ENCODE measurements at places on chromosomes 2 and 18. TPM values are rescaled to one million over a fixed set of nuclear protein-coding genes. Genes with fewer than 3 reads are reported as not detected.
A peak's percentile ranks its signal among the peaks of the same experiment; 100 is the strongest.

GRCh38 chr2:21866316-21866715 is 742.5 kb downstream of the TDRD15 start:
- DNase-seq = no peak

CYS1 gene
- total RNA-seq = 2.0 TPM

- DNase-seq = no peak
Measured at GRCh38 chr2:55917117-55917516, 6.5 kb downstream of the EFEMP1 start.

IL37 gene
- not detected for total RNA-seq

DNA sequence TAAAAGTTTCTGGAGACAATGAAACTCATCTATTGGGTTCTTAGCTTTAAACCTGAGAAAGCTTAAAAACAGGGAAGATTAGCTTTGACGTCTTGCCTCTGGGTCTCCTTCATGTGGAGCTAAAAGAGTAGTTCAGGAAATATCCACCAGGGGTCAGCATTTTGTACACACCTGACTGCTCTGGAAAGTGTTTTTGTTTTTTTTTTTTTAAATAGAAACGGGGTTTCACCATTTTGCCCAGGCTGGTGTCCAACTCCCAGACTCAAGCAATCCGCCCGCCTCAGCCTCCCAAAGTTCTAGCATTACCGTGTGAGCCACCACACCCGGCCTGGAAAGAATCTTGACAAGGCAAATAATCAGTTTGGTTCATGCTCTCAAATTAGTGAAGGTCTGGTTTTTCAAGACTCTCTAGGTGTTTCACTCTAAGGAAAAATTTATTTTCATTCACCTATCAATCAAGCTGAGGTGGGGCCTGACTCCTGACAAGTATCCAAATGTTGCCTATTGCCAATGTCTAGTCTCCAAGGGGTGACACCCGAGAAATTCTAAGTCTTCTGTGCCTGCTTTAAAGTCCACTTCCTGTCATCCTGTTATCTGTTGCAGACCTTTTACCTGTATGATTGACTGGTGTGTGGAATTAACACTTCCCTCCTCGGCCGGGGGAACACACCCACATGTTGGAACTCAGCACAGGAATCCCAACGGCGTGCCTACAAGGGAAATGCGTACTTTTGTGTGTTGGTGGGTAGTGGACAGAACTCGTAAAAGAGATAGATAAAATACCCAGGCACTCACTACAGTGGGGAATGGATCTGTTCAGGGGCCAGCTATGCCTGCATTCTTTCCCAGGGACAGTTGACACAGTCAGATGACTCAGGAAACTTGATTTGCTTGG is 11.3 kb downstream of the IL1RN start:
- DNase-seq = peak; percentile 60

IL1RN gene
- total RNA-seq = 0.44 TPM

DNA sequence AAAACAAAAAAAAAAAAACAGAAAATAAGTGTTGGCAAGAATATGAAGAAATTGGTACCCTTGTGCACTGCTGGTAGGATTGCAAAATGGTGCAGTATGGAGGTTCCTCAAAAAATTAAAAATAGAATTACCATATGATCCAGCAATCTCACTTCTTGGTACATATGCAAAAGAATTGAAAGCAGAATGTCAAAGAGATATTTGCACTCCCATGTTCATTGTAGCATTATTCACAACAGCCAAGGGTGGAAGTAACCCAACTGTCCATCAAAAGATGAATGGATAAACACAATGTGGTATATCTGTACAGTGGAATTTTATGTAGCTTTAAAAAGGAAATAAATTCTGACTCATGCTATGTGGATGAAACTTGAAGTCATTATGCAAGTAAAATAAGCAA is 72.8 kb upstream of the POU3F3 start:
- no peak for DNase-seq

DNA sequence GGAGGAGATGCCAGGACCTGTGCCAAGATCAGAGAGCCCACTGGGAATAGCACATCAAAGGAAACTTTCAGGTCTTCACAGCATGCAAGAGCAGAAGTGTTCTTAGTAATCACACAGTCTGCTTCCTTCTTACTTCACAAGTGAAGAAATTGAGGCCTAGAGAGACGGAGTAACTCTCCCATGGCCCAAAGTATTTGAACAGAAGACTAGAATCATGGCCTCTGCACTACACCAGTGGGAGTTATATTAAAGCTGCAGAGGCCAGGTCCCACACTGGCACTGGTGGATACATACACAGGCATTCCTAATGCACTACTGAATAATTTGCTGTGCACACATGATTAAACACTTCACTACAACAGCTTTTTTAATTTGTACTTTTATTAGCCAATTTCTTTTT is 107.6 kb upstream of the RMP24 start:
- DNase-seq = no peak

DNA sequence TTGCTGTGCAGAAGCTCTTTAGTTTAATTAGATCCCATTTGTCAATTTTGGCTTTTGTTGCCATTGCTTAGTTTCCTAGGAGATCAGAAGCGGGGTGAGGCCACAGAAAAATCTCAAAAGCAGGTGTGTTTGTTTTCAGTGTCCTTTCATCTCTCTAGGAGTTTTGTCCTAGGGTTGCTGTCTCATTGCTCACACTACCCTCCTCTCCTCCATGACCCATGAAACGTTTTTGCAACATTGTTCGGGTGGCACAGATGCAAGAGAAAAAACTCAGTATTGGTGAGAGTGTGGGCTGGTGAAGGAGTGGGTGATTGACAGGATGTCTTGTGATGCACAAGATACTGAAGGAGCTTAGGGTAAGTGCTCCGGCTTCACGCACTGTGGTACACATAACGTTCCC is 103.6 kb downstream of the LYPD1 start:
- no peak for DNase-seq

DNA sequence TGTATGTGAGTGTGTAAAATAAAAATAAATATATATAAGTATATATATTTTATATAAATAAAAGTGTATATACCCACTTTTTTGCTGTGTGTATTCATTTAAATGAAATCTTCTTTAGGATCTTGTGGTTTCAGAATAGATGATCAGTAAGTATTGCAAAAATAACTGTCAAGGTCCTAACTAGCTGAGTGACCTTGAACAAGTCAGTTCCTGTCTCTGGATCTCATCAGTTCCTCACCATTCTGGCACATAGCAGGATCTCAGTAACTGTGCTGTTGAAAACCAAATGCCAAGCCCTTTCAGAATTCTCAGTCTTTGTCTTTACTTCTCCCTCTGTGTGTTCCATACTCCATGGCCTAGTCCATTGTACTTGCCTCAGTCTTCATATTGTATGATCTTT is 115.3 kb upstream of the CXCR4 start:
- DNase-seq = no peak

- DNase-seq = no peak
Measured at GRCh38 chr2:62321380-62322289, 125.7 kb downstream of the B3GNT2 start.

DNA sequence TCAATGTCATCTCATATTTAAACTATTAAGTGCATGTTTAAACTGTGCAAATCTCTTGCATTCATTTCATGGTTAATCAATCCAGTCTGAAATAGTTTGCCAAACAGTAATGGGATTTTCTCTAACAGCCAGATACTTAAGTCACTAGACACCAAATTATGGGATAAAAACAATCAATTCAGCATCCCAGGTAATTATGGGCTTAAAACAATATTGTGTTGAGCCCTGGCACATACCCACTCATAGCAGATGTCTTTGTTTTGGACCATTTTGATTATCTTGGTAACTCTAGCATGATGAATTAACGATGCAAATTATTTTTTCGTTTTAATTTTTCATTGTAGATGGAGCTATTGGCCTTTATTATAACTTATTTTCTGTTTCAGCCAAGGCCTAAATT is 118.5 kb upstream of the CD302 start:
- DNase-seq = no peak

DNA sequence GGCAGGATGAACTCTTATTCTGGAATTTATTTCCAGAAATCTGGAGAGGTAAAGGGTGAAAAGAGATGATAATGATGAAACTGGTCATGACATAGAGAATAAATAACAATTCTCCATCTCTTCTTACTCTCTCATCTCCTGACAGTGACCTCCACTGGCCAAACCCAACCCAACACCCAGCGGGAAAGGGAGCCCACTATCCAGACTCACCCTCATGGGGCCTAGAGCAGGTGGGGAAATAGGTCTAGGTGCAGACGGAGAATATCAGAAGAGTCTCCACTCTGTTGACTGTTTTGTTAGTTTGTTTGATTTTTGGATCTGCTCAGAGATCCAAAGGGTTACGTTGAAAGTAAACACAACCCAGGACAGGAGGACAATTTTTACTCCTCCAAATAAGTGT is 263.2 kb upstream of the PARD3B start:
- no peak for DNase-seq

GKN2 gene
- total RNA-seq = not detected

- DNase-seq = peak; percentile 65
Measured at GRCh38 chr18:77708826-77709506, 459.3 kb downstream of the GALR1 start.

ITPRIPL1 gene
- total RNA-seq = 7.5 TPM

GRCh38 chr2:108629417-108629816 is 89.9 kb upstream of the RANBP2 start:
- no peak for DNase-seq

LYG2 gene
- not detected for total RNA-seq

TUBA3E gene
- total RNA-seq = 0.11 TPM

DHRS9 gene
- 2.5 TPM for total RNA-seq

ALPG gene
- total RNA-seq = not detected

SP140 gene
- 0.99 TPM for total RNA-seq

STON1 gene
- total RNA-seq = 16.5 TPM

GRCh38 chr2:47003641-47004427 is 88.2 kb upstream of the MCFD2 start:
- DNase-seq = no peak

DNA sequence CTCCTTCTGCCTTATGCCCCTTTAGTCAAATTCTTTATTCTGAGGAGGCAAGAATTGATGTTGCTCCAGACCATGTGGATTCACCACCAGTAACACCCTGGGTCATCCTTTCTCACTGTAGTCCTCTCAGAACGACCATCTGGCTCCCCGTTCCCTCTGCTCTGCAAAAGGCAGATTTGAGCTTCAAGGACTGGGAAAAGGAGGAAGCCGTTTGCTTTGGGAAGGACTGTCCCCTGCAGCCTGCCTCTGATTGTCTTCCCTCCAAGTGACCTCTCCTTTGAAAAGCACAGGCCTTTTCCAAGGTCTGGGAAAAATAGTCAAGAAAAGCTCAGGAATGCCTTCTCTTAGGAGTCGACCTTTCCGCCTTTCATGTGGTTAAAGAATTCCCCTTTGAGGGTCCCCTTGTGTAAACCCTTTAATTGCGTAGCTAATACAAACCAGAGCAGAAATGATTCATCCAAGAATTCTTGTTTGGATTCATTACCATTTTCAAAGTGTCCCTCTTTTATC is 130.1 kb upstream of the COPS8 start:
- no peak for DNase-seq

ARHGAP25 gene
- total RNA-seq = 6.5 TPM
